GM12865 (cell line): ENCODE measurements at places on chromosomes 16 and 17.

DNA sequence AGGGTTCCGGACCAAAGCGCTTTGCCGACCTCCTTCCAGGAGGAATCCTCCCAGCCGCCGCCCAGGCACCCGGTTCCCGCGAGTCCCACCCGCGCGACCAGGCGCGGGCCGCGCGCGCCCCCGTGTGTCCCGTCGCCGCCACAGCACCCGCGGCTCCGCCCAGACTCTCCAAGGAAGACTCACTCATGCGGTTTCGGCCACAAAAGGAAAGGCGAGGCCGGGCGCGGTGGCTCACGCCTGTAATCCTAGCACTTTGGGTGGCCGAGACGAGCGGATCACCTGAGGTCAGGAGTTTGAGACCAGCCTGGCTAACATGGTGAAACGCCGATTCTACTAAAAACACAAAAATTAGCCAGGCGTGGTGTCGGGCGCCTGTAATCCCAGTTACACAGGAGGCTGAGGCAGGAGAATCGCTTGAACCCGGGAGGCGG lies 3.5 kb upstream of the PKMYT1 start:
- peak; percentile 62 for DNase-seq

DNA sequence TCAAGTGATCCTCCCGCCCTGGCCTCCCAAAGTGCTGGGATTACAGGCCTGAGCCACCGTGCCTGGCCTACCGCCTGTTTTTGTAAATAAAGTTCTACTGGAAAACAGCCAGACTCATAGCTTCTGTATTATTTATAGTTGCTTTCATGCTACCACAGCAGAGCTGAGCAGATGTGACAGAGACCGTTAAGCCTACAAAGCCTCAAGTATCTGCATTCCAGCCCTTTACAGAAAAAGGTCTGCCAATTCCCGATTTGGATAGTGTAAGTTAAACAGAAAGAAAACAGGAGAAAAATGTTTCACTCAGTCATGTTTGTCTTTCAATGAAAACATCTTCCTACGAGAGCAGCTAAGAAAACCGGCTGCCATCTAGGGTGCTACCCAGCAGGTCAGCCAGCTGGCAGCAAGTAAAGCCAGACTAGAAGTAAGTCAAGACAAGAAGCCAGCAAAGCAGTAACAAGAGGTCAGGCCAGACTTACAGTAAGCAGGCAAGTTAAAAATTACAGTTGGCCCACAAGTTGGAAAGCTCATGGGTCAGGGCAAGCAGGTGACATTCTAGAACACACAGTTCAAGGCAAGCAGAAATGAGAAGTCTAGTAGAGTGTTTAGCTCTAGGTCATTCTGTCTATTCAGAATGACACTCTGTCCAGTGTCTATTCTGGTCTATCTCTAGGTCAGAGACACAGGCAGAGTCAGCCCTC lies 17.7 kb downstream of the NCBP3 start:
- no peak for DNase-seq

GRCh38 chr17:2724784-2725164 lies 13.2 kb upstream of the CLUH start:
- DNase-seq = peak; percentile 53

DNA sequence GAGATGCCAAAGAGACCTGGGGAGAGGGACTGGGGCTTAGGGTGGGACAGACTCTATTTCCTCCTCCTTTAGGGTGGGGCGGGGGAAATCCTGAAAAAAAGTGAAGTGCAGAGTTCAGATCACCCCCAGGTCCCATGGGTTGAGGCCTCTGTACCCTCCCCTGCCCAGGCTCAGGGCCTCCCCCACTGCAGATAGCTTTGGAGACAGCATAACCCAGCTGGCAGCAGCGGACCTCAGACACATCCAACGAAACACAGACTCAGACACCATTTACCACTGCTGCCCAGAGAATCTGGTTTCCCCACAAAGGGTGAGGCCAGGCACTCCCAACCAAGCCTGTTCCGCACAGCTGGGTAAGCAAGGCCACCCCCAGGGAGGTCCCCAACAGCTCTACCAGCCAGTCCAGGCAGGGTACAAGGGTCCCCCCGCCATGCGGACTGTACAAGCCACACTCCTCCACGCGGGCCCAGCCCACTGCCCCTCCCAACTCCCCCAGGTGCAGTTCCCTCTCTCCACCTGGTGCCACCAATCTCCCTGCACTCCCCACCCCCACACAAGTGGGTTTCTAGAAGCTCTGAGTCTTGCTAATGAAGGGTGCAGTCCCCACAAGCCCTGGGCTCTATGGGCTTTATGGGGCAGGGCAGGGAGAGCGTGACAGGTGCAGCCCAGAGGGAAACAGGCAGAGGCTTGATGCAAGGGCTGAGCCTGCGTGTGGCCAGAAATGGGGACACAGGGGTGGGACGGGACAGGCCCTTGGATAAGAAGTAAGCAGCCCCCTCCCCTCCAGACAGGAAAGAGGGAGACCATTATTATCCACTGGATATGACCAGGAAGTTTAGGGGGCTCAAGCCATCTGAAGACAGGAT lies 8.9 kb downstream of the RHBDF2 start:
- DNase-seq = peak; percentile 75

DNA sequence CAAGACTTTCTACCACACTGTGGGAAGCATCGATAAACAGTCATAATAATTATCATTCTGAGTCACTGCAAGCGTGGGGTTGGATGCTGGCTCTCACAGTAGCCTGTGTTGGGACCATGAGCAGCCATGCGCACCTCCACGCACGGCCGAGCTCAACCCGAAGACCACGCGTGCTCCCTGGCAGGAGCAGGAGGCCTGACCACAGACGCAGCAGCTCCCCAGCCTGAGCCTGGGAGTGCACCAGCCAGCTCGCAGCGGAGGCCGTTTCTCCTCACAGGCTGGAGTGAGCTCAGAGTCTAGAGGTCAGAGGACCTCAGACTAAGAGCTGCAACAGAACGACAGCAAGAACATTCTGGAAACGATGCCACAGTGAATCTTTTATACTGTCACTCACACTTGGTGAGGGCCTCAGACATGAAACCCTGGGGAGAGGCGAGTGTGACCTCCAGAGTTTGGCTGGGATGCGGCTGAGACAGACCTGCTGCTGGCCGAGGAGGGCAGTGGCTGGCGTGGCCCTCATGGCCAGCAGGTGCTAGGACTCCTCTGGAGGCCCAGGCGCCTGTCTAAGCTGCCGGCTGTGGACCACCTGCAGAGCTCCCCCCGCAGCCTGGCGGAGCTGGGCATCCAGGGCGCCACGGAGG lies 6.0 kb downstream of the NDUFAF8 start:
- peak; percentile 85 for DNase-seq

DNA sequence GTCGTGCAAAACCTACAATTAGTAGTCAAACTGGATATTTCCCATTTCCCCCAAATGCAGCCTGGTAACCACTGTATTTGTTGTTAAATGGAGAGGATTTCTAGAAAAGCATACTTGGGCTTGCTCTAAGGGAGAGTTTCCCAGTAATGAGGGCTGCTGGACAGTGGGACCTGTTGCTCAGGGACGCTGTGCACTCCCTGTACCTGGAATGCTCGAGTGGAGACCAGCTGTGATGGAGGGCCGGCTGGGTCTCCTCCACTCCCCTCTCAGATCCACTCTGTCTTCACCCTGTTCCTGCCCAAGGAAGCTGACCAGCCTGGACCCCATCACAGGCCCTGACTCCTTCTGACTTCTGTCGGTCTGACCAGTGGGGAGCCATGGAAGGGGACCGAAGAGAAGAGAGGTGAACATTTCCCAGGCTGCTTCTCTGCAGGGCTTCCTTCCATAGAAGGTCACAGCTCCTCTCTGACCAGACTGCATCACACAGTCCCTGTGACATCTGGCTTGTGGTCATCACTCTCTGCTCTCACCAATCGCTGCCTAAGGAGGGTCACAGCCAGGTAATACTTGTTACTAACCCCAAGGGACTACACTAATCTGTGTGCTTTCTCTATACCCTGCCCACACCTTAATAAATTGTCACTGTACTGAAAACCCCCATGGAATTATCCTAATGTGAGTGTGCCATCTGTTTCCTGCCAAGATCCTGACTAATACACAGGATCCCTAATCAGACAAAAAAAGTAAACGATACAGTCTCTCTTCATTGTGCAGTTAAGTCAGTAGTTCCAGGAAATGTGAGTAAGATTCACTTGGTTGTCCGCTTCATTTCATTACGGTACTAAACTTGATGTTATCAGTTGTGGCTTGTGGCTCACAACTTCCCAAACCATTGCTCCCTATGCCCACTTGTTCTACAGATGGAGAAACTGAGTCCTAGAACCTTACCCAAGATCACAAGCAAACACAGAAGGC lies 102.4 kb downstream of the CCT6B start:
- DNase-seq = no peak

GRCh38 chr16:31148281-31148728 lies 1.6 kb downstream of the PRSS36 start:
- no peak for DNase-seq

GRCh38 chr17:46013502-46014165 lies 14.6 kb downstream of the STH start:
- DNase-seq = no peak

DNA sequence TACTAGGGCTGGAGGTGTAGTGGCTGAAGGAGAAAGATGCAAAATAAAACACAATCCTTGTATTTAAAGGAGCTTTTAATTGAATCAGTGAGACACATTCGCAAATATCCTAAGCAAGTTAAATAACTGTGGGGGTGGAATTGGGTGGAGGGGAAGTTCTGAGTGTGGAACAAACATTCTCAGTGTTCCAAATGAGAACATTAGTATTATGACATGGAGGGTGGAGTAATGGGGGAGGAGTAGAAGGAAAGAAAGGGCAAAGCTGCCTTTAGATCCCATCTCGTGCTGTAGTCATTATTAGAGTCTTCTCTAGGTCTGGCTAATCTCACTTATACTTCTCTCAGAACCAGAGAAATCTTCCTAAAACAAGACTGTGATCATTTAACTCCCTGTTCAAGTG lies 169.7 kb downstream of the ANKFN1 start:
- DNase-seq = no peak

- peak; percentile 87 for DNase-seq
Measured at GRCh38 chr16:84599521-84600202, 18.2 kb downstream of the COTL1 start.

- DNase-seq = no peak
Measured at GRCh38 chr17:34302636-34303035, 16.6 kb upstream of the CCL8 start.

- DNase-seq = no peak
Measured at GRCh38 chr17:50815400-50815799, 20.0 kb upstream of the WFIKKN2 start.

DNA sequence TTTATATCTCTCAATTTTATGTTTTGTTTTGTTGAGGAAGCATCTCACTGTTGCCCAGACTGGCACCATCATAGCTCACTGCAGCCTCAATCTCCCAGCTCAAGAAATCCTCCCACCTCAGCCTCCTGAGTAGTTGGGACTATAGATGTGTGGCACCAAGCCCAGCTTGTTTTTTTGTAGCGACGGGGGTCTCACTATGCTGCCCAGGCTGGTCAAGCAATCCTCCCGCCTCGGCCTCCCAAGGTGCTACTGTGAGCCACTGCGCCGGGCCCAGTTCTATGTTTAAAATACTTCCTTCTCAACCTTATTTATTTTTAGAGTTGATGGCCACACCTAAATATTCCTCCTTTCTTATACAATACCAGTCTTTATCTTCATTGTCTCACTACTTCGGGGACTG lies 1.9 kb upstream of the NFE2L1 start:
- no peak for DNase-seq

GRCh38 chr16:84673561-84673960 lies 25.2 kb downstream of the KLHL36 start:
- no peak for DNase-seq

- DNase-seq = no peak
Measured at GRCh38 chr17:36932694-36933511, 4.4 kb upstream of the LHX1 start.

DNA sequence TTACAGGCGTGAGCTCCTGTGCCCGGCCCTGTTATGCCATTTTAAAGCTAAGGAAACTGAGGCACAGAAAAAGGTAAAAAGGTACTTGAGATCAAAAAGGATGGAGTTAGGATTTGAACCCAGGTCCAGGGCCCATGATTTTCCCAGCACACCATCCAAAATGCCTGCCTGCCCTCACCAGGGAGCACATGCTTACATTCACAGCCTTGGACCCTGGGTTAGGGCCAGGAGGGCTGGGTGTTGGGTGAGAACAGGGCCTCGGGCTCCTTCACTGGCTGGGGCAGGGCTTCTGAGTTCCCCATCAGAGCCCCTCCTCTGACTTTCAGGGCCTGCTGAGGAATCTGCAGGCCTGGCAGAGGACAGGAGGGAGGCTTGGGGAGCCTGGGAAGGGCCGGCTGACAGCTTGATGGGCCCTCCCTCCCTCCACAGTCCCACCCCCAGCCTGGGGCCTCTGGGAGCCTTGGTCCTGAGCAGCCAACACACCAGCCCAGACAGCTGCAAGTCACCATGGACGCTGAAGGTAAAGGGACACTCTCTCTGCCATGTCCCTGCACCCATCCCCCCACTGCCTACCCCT lies at the start of gene QPRT:
QPRT (plus strand) TSS at position 490 of the 577 bp plus-strand sequence; CDS start at position 508, 18 bp downstream.
- DNase-seq = peak; percentile 76
